DND-41 (cell line): ENCODE measurements at places on chromosomes 5 and 9.

DNA sequence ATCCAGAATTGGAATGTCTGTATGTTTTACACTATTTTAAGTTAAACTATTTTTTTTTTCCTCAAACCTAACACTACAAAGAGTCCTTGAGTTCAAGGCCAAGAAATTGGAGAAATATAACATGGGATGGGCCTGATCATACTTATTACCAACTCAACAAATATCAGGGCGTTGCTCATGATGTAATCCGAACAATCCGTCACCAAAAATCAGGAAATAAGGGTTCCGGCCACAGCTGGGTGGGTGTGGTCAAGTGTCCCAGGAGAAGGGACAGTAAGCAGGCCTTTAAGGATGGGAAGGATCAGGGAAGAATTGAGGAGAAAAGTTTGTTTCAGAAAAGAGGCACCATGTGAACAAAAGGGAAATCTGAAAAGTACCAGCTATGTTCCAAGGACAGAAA, 29.8 kb downstream of the MED27 start:
- DNase-seq, result no peak

DNA sequence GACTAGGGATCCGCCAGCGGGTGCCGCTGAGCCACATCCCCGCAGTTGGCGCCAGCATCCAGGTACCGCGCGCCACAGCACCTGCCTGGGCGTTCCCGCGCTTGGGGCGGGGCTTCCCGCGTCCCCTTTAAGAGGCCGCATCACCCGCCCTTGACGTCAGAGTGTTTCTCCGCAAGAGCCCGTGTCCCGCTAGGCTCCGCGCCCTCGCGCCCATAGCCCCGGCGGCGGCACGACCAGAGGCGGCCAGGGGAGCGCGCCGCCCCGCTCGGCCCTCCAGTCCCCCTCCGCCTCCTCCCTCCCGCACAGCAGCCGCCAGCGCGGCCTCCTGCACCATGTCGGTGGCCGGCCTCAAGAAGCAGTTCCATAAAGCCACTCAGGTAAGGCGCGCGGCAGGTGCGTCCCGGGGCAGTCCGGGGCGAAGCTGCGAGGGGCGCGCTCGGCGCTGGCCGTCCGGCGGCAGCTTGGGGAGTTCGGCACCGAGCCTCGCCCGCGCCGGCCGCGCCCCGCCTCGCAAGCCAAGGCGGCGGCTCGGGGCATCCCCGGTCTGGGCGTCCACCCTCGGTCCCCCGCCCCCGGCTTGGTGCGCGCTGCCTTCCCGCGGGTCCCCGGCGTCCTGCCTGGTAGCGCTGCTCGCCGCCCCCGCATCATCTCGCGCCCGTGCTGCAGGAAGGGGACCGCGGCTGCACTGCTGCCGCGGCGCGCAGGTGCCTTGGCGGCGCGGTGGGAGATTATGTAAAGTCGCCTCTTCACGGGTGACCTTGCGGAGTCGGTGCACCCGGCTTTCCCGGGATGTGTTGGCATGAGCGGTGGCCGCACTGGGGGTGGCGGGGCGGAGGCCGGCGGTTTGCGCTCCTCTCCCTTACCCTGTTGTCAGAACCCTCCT, at the start of gene SH3GL2:
TSS of gene SH3GL2 (plus strand) at position 156 of the 883 bp plus-strand sequence.
- DNase-seq, result no peak

GRCh38 chr9:86991077-86991476, 43.8 kb upstream of the GAS1 start:
- DNase-seq, result no peak

DNA sequence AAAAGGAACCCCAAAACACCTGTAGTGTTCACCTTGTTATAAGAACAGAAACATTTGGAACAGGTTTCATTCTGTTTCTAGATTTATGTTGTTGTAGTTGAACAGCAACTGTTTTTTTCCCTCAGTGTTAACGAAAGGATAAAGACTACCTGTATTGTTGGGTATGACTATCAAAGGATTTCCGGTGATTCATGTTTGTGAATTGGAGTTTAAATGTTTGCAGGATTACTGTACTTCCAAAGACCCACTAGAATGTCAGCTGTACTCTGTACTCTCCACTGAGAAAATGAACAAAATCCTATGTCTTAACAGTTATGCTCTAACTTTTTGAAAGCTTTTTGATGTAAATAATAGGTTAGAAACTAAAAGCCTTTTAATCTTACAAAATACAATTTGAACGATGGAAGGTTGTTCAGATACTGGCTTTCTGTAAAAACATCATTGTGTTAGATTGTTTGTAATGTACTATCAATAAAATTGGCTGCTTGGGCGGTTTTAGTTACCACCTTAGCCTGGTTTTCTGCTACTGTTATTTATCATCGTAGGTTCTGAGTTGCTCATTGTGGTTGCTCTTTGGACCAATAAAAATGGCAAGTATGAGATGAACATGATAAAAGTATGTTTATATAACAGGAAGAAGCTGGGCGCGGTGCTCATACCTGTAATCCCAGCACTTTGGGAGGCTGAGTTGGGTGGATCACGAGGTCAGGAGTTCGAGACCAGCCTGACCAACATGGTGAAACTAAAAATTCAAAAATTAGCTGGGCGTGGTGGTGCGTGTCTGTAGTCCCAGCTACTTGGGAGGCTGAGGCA, 44.1 kb downstream of the DCP2 start:
- no peak for DNase-seq

DNA sequence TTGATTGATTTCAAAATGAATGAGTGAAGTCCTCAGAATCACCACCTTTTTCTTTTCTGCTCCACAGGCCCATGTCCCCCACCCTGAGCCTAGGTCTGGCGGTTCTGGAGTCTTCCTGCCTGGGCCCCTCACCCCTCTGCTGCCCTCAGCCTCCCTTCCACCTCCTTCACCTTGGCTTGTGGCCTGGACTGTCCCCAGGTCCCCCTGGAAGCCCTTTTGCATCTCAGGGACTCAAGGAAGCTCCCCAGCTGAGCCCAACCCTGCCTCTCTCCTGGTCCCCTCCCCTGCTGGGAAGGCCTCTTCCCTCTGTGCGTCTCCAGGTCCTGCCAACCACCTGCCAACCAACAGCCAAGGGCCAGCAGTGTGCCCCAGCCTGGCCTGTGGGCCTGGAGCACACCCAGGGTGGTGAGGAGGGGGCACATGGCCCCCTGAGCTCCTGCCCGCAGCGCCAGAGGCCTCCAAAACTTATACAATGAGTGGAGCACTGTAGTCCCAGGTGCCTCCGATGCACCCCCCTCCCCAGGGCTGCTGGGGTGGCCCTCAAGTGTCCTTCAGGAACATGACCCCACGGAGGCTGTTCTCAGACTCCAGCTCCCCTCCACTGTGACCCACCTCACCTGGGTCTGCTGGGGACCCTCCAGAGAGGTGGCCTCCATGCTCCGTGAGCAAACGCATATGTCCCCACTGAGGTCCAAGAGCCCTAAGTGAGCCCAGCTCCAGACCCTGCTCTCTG, 20.3 kb downstream of the GLT6D1 start:
- no peak for DNase-seq
